Activated CD4-positive, alpha-beta memory T cell treated with anti-CD3 and anti-CD28 coated beads for 36 hours (primary cell): ENCODE measurements at places on chromosomes 16 and 17.

- no peak for DNase-seq
These were observed 5.8 kb downstream of the EPN2 start for GRCh38 chr17:19242926-19243325.

GRCh38 chr17:76191896-76192295 is 48.4 kb downstream of the RNF157 start:
- DNase-seq: peak; percentile 55

- no peak for DNase-seq
These were observed 28.0 kb upstream of the SOX9 start for GRCh38 chr17:72092710-72093322.

GRCh38 chr17:62089334-62089733 is 24.3 kb upstream of the MED13 start:
- DNase-seq: no peak
